ENCODE measurements at places on chromosomes 2 and 18.

GRCh38 chr2:216927163-216927562 lies 67.3 kb upstream of the TNP1 start:
- DNase-seq = no peak

- no peak for DNase-seq
Measured at GRCh38 chr2:125857971-125858794, 797.8 kb upstream of the GYPC start.

GRCh38 chr2:68970566-68971265 lies 3.7 kb upstream of the GKN1 start:
- no peak for DNase-seq

GRCh38 chr2:238167344-238167715 lies 8.6 kb downstream of the ERFE start:
- DNase-seq = no peak

- no peak for DNase-seq
Measured at GRCh38 chr2:234949762-234950434, 1.9 kb upstream of the SH3BP4 start.

- no peak for DNase-seq
Measured at GRCh38 chr2:164714471-164714870, 93.2 kb upstream of the GRB14 start.

- no peak for DNase-seq
Measured at GRCh38 chr2:174063492-174064092, 98.4 kb upstream of the SP3 start.

DNA sequence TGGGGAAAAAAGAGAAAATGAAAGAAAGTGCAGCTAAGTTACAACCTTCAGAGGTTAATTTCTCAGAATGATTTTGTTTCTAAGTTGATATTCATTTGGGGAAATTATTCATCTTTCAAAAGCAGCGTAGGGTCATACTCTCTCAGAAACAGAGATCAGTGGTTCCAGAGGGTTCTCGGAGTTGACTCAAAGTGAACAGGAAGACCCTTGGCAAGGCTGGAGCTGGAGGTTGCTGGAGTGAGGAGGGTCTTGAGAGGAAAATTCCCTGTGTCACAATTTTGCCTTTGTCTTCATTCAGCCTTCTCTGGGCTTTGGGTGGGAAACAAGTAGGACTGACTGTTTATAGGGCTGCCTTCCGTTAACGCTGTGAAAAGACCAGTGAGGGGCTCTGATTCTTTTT lies 168.2 kb downstream of the ICOS start:
- peak; percentile 54 for DNase-seq

- DNase-seq = no peak
Measured at GRCh38 chr2:120625865-120626560, 109.7 kb upstream of the GLI2 start.

GRCh38 chr2:12717191-12718014 lies 667 bp downstream of the TRIB2 start:
- DNase-seq = peak; percentile 43

GRCh38 chr2:110903548-110903947 lies 171.2 kb downstream of the ACOXL start:
- DNase-seq = no peak

DNA sequence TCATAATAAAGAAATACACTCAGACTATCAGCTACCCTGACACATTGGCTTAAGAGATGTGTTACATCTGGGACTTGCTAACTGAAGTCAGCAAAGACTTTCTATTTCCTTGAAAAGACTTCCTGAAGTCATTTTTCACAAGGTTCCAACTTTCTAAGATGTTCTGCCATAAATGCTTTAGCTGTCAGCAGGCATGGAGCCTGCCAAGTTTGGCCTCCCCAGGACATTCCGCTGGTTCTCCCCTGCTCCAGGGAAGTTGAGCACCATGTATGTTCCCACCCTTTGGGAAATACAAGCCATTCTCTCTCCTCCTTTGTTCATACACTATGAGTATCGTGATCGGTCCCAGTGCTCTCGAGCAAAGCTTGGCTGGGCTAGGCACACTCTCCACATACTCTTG lies 202.7 kb upstream of the CCDC68 start:
- DNase-seq = no peak

DNA sequence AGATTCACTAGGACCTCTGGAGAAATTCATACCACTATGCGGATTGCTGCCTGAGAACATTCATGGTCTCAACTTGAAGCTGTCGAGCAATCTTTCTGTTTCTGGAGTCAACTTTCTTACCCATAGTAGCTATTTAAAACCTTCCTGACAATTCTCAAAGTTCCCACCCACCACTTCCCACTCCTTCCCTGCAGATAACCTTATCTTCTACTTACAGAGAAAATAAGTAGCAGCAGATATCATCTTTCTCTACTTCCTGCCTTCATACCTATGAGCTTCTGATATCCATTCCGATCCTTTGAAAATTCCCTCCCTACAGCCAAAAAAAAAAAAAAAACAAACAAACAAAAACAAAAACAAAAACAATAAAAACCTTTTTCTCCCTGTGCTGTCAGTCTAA lies 81.2 kb upstream of the CYRIA start:
- no peak for DNase-seq

DNA sequence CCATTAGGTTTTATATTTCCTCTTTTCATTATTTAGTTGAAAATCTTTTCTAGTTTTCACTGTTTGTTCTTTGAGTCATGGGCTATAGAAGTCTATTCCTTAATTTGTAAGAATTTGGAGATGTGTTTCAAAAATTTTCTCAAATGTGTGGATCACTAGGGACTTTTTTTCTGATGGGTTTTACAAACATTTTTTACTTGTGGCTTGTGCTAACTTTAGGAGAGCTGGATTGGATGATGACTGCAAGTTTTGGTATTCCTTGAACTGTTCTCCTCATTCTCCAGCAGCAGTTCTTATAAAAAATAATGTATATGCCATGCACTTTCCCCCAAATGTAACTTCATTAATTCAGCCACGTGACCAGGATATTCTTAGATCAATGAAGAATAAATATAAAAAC lies 94.7 kb upstream of the CWC22 start:
- no peak for DNase-seq

DNA sequence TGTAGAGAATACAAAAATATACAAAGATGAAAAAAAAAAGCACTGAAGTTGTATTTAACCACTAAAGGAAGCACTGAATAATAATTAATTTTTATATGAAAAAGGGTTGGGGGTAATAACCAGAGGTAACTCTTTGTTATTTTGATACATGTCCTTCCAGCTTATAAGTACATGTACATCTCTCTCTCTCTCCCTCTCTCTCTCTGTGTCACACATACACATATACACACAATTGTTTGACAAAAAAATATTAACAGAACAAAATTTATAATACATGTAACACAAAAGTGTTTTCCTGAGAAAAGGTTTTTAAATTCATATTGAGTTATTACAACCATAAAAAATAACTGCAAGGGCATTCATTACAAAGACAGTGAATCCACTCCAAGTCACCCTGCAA lies 4.6 kb downstream of the WIPF1 start:
- no peak for DNase-seq
